Vagina (tissue), 2 donors: ENCODE measurements at places on chromosomes 4 and X.

DNA sequence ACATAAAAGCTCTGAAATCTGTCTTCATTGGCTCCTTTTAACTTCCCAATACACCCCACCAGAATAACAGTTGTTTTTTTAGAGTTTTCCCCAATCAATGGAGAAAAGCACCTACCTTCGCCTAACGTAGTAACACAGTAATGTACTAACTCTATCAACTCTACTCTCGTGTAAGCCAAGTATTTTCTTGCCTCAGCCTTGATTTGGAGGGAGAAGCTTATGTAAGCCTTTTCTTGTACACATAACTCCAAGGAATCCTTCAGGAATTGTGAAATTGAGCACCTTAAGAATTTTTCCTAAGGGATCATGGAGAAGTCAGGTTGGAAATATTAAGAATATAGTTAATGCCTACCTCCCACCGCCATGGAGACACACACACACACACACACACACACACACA is 181.2 kb downstream of the RAPGEF2 start:
- DNase-seq = no peak

- no peak for DNase-seq
These were observed 2.4 kb upstream of the STIM2 start for GRCh38 chr4:26858035-26858918.

DNA sequence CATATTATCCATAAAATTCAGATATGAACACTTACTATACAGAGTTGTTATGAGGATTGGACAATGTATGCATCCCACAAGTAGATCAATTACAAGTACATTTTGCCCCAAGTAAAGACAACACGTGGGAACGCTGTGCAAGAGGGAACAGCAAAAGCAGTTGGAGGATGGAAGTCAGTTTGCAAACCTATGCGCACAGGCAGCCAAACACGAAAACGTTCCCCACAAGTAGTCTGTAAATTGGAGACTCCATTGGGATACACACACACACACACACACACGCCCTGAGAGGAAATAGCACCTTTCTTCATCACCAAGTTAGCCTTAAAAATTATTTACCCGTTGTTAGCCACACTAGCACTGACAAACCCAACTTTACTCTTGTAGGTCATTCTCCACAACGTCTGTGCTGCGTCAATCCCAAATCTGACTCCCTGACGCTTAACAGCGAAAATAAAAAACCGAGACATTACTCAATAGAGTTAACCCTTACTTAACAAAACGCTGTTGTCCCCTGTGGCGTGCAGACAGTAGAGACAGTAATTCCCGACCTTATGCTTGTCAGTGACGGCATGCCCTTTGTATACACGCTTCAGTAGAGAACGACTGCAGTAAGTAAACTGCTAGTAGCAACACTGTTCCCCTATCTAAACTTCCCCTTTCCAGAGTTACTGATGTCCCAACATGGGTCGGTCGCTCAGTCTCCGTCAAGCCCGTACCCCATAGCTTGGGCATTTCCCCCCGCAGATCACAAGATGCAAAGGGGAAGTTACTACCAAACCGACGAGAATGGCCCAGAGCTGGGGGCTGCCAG is 730 bp downstream of the MANBA start:
- no peak for DNase-seq

- no peak for DNase-seq
These were observed at the start of gene EBP for GRCh38 chrX:48521353-48522243. EBP (plus strand) TSS chrX:48521808; CDS start chrX:48523772, 1,964 bp downstream.

DNA sequence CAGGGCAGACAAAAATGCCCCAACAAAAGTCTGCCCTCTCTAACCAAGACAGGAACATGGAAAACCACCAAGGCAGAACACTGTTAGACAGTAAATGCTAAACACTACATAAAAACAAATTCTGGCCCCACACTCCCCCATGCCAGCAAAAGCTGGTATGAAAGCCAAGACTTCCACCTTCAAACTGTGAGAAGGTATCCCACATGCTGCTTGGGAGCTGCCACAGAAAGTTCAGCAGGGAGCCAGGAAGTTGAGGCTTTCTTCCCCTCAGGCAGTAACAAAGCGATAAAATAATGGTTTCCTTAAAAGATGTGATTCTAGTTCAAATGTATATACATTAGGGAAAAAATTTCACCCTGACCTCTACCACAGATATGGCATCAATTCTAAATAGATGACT is 770.4 kb upstream of the NDST4 start:
- no peak for DNase-seq

GRCh38 chr4:25771672-25772071 is 91.1 kb downstream of the SEL1L3 start:
- no peak for DNase-seq

GRCh38 chr4:3668825-3669552 is 97.2 kb upstream of the ADRA2C start:
- no peak for DNase-seq

GRCh38 chr4:47374477-47374876 is 89.0 kb downstream of the COMMD8 start:
- DNase-seq = no peak

DNA sequence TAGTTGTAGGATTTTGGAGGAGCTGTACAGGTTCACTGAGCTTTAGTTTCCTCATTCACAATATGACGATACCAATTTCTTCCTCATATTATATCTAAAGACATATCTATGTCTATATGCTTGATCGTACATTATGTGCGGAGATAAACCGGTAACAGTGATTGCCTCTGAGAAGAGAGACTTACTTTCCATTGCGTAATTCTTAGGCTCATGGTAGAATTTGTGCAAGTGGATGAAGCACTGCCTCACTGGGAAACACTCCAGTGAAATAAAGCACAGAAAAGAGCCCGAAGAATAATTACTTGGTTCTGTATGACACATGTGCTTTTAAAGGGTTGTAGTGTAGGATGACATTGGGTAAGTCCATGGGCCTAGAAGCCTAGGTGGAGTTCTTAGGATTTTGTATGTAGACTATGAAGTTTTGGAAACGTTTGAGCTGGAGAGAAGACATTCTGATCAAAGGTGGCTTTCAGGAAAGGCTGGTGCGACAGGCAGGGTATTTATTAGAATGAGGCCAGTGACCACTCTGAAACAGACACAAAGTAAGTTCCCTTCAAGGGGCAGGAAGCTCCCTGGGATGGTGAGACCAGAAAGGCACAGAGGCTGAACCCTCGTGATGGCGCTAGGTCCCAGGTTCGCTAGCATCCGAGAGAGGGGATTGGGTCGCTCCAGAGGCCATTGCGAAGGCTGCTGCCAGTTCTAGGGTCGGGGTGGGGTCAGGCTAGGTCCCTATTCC is 649 bp upstream of the VBP1 start:
- DNase-seq = no peak

DNA sequence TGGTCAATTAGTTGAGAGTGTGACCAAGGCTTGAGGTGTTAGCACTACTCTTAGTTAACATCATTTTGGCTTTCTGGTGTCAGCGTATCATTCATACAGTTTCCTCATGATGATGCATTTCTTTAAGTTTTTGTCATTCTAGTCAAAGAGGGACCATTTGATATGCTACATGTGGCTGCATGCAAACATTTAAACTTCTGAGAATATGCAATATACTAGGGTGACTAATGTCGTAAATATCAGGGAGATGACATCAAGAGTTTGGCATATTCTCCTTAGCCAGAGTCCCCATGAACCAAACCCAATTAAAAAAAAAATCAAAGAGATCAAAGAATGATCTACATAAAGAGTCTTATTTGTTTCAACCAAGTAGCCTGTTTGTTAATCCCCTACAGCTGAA is 537.4 kb upstream of the PCDH7 start:
- DNase-seq = no peak

GRCh38 chr4:4856071-4857000 is 3.1 kb upstream of the MSX1 start:
- no peak for DNase-seq

- DNase-seq = no peak
These were observed 4.1 kb downstream of the SLIT2 start for GRCh38 chr4:20255823-20256222.

DNA sequence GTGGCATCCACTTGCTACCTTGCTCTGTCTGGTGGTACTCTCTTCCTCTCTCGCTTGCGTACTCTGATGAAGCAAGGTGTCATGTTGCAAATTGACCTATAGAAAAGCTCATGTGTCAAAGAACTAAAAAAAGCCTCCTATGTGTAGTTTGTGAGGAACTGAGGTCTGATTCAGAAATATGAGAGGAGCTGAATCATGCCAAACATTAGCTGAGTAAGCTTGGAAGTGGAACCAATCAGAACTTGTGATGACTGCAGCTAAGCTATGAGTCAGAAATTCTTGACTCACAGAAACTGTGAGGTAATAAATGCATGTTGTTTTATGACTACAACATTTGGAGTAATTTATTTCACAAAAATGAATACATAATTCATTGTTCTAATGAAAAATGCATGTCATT is 2138.8 kb downstream of the PCDH7 start:
- DNase-seq = no peak

GRCh38 chr4:35562861-35563260 is 681.5 kb downstream of the ARAP2 start:
- no peak for DNase-seq

GRCh38 chrX:3548765-3549391 is 164.6 kb downstream of the PRKX start:
- DNase-seq = no peak

DNA sequence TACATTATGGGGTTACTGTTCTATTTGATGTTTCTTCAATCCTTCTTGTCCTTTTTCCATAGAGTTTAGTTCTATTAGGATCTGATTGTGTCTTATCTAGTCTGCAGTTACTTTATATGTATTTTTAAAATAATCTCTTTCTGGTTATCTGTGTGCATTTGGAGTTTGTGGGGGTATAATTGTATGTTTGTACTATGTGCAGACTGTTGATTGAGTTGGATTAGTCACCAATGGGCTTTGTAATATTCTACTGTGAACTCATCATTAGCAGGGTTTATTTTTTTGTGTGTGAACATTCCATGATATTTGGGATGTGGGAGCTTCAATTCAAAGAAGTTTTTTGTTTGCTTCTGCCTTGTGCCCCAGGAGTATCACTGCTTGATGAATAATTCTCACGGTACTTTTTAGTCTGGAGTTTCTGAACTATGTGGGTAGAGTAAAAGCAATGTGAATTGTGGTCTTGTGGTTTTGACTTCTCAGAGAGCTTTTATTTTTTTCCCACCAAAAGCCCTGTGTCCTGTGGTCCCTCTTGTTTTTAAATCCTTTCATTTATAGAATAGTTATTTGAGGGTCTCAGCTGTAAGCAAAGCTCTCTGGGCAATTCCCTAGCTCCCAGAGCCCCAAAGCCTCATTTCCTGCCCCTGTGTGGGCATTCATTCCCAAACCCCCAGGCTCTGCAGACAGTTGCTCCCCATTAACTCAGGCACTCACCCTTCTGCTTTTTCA is 127.8 kb downstream of the PHKA2 start:
- no peak for DNase-seq

DNA sequence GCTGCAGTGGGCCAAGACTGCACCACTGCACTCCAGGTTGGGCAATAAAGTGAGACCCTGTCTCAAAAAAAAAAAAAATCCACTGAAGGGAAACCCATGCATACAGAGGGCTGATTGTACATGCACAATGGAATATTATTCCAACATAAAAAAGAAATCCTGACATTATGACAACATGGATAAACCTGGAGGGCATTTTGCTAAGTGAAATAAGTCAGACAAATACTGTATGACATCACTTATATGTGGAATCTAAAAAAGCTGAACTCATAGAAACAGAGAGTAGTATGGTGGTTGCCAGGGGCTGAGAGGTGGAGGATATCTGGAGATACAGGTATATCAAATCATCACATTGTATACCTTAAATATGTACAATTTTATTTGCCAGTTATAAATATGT is 102.2 kb downstream of the PPEF1 start:
- no peak for DNase-seq

DNA sequence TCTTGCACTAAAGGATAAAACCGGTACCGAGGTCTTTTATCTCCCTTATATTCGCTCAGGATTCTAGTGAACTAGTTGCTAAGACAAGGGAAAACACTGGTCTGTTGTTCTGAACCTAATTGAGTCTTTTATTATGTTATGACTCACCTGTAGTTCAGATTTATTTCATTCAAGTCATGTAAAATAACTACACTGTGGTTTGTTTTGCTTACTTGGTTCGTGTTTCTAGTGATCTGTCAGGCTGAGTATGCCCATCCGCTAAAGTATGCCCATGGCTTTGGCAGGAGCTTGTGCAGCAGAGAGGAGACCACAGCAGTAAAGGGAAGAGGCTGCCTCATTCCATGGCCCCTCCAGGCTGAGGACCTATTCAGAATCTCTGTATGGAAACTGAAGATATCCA is 126.1 kb downstream of the AFF1 start:
- no peak for DNase-seq

DNA sequence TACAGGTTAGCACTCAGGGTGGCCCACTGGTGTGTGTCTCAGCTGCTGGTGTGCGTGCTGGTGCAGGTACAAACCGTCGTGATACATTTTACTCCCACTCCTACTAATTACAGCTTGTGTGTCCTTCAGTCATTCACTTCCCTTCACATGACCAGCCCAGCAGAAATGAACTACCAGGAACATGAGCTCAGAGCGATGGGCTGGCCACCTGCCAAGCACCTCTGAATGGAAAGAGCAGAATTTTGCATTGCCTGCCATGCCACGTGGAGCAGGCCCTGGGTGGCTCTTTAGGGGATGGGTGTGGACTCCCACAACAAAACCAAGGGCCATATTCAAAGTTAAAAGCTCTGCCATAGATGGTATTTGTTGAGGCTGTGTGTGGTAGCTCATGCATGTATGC is 58.9 kb upstream of the PGM2 start:
- no peak for DNase-seq

GRCh38 chrX:45888518-45888917 is 656.7 kb downstream of the ZNF674 start:
- no peak for DNase-seq

- no peak for DNase-seq
These were observed 30.2 kb upstream of the WFS1 start for GRCh38 chr4:6239486-6239885.

- peak; percentile 77 for DNase-seq
These were observed 127.1 kb downstream of the PJA1 start for GRCh38 chrX:69038188-69038587.

DNA sequence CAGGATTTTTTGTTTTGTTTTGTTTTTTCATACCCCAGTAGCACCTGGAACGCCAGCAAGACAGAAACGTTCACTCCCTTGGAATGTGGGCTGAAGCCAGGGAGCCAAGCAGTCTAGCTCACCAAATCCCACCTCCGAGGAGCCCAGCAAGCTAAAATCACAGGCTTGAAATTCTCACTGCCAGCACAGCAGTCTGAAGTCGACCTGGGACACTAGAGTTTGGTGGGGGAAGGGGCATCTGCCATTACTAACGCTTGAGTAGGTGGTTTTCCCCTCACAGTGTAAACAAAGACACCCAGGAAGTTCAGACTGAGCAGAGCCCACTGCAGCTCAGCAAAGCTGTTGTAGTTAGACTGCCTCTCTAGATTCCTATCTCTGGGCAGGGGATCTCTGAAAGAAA is 99.6 kb upstream of the FGF16 start:
- no peak for DNase-seq

- DNase-seq = no peak
These were observed 65.7 kb upstream of the PAGE1 start for GRCh38 chrX:49761481-49761880.

GRCh38 chrX:137166591-137166990 is 132.8 kb upstream of the GPR101 start:
- DNase-seq = no peak
